ENCODE measurements at places on chromosomes 3 and 15. TPM values are rescaled to one million over a fixed set of nuclear protein-coding genes. Genes with fewer than 3 reads are reported as not detected.

DNA sequence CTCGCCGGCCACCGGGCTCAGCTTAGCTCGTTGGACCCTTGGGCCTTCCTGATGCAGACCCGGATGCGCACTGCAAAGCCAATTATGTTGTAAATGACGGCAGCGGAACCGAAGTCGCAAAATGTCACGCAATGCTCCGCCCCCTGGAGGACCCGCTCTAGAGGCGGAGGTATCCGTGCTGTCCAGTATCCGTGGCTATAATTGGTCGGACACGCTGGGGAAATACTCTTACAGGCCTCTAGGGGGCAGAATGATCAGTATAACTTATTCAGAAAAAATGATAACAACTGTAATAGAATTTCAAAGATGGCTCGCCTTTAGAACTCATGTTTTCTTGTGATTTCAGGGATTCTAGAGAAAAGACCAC, at the start of gene PRR23B:
PRR23B (minus strand) TSS at position 59 of the 367 bp plus-strand sequence. CDS start 265 bp downstream, outside the sequence.
- no peak for DNase-seq

- no peak for DNase-seq
These were observed 54.5 kb upstream of the SAMMSON start for GRCh38 chr3:69944931-69945493.

The NT5DC2 gene
- total RNA-seq, result 389 TPM

DNA sequence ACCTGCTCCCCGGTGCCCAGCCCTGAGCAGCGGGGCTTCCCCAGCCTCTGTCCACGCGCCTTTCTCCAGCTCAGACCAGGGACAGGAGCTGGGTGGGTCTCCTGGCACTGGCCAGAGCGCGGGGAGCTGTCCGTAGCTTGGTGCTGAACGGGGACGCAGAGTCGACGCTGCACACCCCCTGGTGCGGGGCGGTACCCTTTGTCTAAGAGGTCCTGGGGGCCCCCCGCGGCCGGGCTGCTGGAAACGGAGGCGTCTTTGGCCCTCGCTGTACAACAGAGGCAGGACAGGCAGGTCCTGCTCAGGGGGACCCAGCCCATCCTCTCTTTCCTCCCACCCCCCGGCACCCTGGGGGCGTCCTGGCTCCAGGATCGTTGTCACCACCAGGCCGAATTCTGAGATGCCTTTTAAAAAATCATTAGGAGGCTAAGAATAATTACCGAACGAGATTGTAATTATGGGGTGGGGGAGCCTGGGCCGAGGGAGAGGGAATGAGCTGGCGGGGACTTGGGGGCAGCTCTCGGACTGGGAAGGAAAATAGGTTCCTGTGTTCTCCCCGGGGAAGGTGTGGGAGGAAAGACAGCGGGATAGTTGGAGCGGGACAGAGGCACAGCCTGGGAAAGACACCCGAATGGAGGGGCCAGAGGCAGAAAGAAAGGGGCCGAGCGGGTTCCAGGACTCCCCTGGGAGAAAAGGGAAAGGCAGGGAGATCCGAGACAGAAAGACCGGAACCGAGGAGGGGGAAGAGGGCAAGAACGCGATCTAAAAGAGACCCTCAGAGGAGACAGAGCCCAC, 4.1 kb upstream of the SKOR1 start:
- DNase-seq, result peak; percentile 67

DNA sequence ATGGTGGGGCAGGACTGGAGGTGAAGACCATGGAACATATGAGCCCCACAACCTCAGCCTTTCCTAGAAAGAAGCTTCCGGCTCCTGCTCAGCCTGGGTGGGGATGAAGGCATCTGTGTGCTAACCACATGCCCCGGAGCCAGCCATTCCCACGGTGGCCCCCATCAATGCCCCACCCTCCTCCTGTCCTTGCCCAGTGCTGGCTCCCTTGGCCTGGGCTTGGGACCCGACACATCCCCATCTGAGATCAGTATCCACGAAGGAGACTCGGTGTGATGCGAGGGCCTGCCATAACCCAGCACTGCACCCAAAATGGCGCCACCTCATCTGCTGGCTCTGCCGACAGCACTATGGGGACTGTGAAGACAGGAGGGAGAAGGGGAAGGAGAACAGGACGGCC, 16.5 kb upstream of the PLXND1 start:
- DNase-seq, result no peak

The WDR93 gene
- not detected for total RNA-seq

DNA sequence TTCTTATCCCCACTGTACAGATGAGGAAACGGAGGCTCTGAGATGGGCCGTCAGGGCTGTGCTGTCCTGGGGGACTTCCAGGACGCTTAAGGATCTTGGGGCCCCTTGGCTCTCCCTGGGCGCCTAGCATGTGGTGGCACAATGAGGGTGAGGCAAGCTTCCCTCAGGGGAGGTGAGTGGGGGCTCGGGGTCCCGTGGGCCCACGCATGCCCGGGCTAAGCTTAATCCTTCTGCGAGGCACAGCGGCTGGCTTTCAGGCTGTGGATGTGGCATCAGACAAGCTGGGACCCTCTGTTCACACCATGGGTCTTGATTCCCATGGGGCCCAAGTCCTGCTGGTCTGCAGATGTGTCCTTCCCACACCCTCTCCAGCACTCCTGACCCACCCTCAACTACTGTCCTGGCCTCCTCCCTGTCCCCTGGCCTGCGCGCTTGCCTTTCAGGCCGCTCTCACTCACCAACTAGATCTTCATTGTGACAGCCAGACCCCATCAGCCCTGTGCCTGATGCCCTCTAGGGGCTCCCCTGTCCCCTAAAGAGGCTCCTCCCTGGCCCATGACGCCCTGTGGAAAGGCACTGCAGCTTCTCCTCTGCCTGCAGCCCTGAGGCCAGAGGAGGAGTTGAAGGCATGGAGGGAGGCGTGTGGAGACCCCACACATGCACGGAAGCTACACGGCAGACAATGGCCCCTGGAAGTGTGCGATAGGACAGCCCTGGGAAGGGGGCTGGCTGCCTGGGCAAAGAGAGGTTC, 11.3 kb downstream of the DUSP7 start:
- no peak for DNase-seq

- DNase-seq, result no peak
These were observed 666.0 kb upstream of the NR2F2 start for GRCh38 chr15:95664450-95664849.

The TIGIT gene
- not detected for total RNA-seq

The HDC gene
- 3.5 TPM for total RNA-seq

GRCh38 chr15:73753250-73754130, at the start of gene INSYN1:
Gene INSYN1 (minus strand): TSS chr15:73753351. CDS start chr15:73751130, 2,221 bp downstream.
- DNase-seq, result peak; percentile 33

The TTLL13 gene
- total RNA-seq, result 0.19 TPM

DNA sequence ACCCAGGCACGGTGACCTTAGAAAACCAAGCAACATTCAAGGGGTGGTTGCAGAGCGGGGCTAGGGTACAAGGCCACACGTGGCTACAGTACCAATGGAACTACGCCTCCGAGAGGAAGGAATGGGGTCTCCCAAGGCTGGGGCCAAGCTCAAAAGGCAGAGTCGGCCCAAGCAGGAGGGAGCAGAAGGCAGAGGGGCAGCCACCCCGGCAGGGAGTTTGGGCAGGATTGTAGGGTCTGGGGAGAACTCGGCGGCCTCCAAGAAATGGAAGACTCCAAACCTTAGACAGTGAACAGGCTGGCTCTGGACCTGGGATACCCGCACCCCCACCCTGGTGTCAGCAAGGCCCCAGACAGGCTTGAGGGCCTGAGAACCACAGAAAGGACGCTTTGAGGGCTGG, 28.7 kb downstream of the ATRIP start:
- no peak for DNase-seq

- DNase-seq, result peak; percentile 52
These were observed 35.0 kb downstream of the CTSH start for GRCh38 chr15:78909791-78910228.

GRCh38 chr15:42591238-42591934, 16.0 kb downstream of the STARD9 start:
- DNase-seq, result no peak

The CXCR6 gene
- total RNA-seq, result not detected

The TF gene
- total RNA-seq, result 0.98 TPM

The CHL1 gene
- 0.14 TPM for total RNA-seq

DNA sequence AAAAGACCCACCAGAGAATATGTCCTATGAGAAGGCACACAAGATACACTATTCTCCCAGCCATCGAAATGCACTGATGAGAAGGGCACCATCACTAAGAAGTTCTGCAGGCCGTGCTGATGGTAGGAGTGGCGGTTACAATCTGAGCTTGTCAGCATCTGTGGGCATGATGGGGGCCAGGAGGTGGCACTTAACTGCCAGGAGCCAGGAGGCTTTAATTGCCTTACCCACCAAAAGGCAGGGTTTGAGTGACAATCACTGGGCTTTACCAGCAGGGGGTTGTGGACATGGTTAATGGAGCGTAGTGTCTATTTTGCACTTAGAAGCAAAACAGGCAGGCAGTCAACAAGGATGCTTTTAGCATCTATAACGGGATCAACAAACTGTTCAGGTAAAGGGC, 16.0 kb upstream of the SQOR start:
- DNase-seq, result no peak

The ITIH1 gene
- not detected for total RNA-seq

GRCh38 chr3:125356140-125357026, 18.7 kb downstream of the ZNF148 start:
- no peak for DNase-seq

DNA sequence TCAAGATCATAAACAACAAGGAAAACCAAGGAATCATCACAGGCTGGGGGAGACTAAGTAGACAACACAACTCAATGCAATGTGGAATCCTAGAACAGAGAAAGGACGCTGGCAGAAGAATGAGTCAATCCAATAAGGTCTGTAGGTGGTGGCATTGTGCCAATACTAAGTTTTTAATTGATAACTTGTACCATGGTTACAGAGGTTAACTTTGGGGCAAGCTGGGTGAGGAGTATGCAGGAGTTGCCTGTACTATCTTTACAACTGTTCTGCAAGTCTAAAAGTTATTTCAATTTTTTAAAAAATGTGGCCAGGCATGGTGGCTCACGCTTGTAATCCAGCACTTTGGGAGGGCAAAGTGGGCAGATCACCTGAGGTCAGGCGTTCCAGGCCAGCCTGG, 46.2 kb downstream of the RORA start:
- DNase-seq, result no peak

DNA sequence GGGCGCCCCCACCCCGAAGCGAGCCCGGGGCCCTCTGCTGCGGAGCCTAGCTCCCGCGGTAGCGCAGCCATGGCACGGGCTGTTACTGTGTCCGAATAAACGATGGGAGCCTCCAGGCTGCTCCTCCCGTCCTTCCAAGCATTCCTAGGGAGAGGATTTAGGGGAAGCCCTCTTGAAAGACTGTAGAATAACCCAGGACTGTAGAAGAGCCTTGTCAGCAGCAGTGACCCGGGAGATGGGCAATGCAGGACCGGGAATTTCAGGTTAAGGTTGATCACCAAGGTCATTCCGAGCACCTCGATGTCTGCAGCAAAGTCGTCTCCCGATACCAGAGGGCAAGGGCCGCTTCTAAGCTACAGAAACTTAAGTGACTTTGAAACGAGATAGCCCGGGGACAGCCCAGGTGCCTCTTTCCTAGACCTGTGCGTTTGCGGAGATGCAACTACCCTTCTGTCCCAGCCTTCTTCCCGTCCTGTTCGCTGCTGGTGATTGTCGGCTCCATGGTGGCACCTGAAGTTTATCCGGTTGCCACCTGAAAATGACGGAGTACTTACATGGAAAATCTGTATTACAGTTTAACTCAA, 753 bp upstream of the MYO5A start:
- DNase-seq, result peak; percentile 14

Data from neural crest cell (in vitro differentiated cells).